ENCODE measurements at places on chromosomes 5 and 9.
A peak's percentile ranks its signal among the peaks of the same experiment; 100 is the strongest.

DNA sequence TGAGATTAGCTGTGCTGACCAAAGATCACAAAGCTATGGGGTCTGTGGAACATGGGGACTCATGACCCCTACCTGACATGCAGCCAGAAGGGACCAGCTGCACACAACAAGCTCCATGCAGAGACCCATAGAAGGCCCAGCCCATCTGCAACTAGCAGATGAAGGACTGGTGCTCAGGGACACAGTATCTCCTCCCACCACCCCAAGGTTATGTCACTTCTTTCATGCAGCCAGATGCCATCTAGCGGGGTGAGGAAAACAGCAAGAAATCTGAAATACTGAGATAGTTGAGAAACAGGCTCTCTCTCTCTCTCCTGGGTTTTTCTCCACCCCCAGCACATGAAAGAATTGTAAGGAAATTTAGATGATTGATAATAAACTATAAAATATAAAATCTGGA is 161.3 kb upstream of the DAPK1 start:
- no peaks in the 10 kb centered on the region for H3K36me3 ChIP-seq
- H3K4me3 ChIP-seq: no peak overlapping the region
- H3K27me3 ChIP-seq: peaks cover 32% of the 10 kb centered on the region
- no peak overlapping the region for H3K27ac ChIP-seq
- DNase-seq: no peak

DNA sequence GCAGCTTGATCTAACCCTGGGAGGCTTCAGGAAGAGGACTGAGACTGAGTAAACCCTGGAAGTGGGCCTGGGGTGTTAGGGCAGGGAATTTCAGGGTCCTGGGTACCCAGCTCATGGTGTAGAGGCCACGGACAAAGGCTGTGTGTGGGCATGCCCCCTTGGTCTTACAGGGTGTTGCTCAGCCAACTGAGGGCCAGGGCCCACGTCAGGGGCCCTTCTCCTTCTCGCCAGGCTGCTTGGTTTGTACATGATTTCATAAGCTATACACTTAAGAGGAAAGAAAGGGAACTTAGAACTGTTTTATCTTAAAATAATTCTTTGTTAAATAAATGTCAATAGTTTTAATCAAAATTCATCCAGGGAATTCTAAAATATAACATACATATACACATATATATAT is 95.4 kb downstream of the TLE4 start:
- DNase-seq: no peak
- no peaks in the 10 kb centered on the region for H3K27me3 ChIP-seq
- peaks cover 43% of the 10 kb centered on the region for H3K4me1 ChIP-seq

DNA sequence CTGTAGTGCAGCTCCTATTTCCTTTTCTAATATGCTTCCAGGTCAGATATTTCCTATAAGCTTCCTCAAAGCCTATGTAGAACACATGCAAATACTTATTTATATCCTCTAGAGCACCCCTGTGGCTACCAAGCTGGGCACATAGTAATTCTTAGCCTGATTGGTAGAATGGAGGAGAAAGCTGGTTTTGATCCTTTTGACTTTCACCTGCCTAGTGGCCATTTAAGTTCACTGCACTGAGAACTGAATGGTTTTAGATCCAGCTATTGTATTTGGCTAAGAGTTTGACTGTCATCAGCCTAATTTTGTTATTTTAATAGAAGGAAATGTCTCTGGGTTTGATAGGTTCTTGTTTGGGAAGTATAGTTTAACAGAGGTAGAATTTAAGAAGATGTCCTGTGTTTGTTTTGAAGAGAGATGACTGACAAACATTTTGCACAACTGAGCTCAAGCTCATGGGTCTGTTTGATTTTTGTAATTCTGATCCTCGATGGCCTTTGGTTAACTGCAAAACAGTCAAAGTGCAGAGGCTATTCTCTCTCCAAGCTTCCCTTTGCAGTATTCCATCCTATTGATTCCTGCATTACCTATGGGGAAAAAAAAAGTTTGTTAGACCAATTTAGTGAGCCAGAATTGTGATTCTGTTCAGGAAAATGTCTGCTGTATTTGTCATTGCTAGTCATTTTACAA is 85.4 kb downstream of the KCNN2 start:
- no peak for DNase-seq
- no peak overlapping the region for H3K27ac ChIP-seq
- peaks cover 15% of the 10 kb centered on the region for H3K27me3 ChIP-seq
- H3K4me3 ChIP-seq: no peak overlapping the region
- no peaks in the 10 kb centered on the region for H3K4me1 ChIP-seq

- no peak overlapping the region for H3K4me3 ChIP-seq
- peaks cover 18% of the 10 kb centered on the region for H3K4me1 ChIP-seq
- peaks cover 30% of the 10 kb centered on the region for H3K27me3 ChIP-seq
- no peak overlapping the region for H3K27ac ChIP-seq
Observed at GRCh38 chr9:97406620-97407177, 5.2 kb upstream of the TDRD7 start.

DNA sequence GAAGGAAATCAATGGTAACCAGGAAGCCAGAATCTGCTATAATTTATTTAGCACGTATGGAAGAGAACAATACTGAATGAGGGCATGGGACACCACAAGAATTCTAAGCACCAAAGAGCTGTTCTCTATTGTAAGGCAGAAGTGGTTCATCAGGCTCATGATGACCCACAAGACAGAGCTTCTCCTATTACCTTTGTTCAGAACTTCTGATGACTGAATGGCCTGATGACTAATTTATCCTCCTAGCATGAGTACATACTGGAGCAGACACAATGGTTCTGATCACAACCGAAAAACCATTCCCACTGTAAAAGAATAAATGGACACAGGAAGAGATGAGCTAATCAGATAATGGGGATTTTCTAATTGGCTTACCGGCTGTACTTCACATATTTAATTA is 329.8 kb upstream of the PDE4D start:
- no peaks in the 10 kb centered on the region for H3K36me3 ChIP-seq
- DNase-seq: no peak
- H3K27me3 ChIP-seq: no peaks in the 10 kb centered on the region
- no peak overlapping the region for H3K4me3 ChIP-seq

DNA sequence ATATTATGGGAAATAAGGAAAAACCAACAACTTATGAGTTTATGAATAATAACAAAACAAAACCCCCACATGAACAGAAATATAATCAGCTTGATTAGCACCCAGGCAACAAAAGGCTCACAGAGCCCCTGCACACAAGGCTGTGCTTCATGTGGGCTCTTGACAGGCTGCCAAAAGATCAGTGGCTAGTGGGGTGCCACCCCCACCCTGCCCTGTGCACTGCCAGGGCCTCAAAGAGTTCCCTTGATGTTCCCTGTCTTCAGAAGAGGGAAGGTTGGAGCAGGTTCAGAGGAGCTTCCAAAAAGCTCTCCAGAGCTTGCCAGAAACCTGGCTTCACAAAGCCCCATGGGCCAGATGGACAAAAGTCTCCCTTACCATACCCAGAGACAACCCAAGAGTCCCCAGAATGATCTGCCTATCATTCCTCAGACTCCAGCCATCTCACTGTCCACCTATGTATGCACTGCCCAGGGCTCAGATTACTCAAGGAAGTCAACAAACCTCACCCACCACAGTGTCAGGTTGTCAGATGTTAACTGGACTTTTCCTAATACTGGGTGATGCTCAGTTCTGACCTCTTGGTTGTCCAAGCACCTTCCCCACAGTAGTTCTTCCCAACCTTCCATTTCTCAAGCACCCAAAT is 87.5 kb downstream of the SIL1 start:
- no peak overlapping the region for H3K27ac ChIP-seq
- no peak for DNase-seq
- no peaks in the 10 kb centered on the region for H3K27me3 ChIP-seq
- no peak overlapping the region for H3K4me3 ChIP-seq
- peaks cover 9% of the 10 kb centered on the region for H3K36me3 ChIP-seq

DNA sequence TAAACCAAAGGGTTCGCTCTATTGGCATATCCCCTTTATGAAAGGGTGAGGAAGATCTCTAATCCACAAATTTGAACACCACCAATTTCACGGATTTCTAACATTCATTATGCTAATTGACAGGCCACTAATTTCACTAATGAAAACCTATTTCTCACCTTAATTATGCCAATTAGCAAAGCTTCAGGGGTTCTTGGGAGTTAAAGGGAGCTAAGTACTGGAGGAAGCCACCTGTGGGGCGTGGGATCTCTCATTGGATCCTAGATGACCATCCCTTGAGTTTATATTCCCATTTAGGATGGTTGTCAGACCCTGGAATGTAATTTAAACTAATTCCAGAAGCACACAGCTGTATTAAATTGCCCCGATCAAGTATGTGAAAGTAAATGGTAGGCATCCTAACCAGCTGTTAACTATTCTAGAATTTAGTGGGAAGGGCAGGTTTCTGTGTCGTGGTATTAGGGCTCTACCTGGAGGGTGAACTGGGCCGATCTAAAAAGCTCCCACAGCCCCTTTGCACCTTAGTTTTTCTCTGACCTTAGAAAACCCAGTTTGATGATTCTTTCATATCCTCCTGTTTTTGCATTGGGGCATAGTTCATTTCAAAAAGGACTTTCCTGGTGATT is 77.1 kb downstream of the C9orf152 start:
- H3K27ac ChIP-seq: peak overlapping the region; percentile 93
- peak overlapping the region; percentile 42 for H3K4me3 ChIP-seq
- H3K27me3 ChIP-seq: no peaks in the 10 kb centered on the region
- peaks cover 4% of the 10 kb centered on the region for H3K36me3 ChIP-seq

All from naive B cell (primary cell).